ENCODE measurements at places on chromosomes 11 and 22.

DNA sequence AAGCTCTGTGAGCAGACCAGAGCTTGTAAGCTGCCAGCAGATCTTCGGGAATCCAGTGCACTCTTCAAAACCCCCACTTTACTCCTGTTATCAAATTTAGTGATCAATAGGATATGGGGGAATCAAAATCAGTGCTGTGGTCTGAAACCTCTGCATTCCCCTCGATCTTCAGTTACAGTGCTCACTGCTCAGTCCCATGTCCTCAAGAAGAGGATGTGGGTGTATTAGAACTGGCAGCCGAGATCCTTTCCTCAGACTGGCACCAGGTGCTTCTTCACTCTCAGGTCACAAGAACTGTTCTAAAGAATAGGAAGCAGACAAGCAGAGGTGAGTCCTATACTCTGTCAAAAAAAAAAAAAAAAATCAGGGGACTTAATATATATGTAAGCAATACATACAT is 15.3 kb upstream of the MAML2 start:
- DNase-seq: no peak

- DNase-seq: no peak
Measured at GRCh38 chr22:41417622-41418390, 28.8 kb downstream of the TOB2 start.

DNA sequence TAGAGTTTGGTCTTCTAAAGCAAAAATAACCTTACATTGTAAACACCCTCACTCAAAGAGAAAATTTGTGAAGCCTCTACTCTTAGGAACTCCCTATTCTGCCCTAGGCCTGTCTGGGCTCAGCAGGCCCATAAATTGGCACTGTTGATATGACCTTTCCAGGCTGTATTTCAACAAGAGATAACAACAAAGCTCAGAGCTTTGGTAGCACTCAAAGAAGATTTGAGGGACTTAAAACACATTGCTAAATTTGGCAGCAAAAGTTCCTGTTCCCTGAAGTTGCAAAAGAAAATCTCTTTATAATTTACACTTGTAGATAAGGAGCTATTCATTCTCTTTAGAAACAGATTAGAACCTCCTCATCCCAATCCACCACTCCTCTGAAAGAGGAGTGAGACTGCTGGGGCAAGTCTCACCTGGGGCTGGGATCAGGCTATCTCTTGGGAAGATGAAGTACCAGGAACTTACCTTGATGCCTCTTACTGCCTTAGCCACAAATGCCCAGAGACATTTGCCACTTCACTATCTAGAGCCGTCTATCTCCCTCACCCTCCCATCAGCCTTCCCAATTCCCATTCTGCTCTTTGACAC is 110.4 kb upstream of the AKIP1 start:
- DNase-seq: no peak

DNA sequence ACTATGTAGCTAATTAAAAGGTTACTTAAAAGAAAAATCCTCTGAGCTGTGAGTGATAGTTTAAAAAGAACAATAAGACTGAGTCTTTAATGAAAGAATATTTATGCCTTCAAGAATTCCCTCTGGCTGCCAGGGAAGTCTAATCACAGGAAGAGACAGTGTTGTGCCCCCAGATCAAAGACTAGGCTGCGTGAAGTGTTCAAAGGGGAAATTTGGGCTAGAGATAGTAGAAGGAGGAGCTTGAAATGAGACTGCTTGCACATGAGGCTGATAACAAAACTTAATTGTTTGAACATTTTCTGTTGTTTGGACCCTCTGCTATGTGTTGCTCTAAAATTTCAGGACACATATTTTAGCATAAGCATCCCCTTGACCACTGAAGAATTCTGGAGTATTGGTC is 99.7 kb upstream of the MTNR1B start:
- DNase-seq: no peak
